Renal cortical epithelial cell (primary cell): ENCODE measurements at places on chromosomes 13 and 19.

- no peak for DNase-seq
These were observed 33.2 kb downstream of the UNC13A start for GRCh38 chr19:17654993-17655392.

DNA sequence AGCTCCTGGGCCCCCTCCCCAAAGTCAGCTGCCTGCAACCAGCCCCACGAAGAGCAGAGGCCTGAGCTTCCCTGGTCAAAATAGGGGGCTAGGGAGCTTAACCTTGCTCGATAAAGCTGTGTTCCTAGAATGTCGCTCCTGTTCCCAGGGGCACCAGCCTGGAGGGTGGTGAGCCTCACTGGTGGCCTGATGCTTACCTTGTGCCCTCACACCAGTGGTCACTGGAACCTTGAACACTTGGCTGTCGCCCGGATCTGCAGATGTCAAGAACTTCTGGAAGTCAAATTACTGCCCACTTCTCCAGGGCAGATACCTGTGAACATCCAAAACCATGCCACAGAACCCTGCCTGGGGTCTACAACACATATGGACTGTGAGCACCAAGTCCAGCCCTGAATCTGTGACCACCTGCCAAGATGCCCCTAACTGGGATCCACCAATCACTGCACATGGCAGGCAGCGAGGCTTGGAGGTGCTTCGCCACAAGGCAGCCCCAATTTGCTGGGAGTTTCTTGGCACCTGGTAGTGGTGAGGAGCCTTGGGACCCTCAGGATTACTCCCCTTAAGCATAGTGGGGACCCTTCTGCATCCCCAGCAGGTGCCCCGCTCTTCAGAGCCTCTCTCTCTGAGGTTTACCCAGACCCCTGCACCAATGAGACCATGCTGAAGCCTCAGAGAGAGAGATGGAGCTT lies 4.7 kb upstream of the CEACAM5 start:
- DNase-seq = no peak

DNA sequence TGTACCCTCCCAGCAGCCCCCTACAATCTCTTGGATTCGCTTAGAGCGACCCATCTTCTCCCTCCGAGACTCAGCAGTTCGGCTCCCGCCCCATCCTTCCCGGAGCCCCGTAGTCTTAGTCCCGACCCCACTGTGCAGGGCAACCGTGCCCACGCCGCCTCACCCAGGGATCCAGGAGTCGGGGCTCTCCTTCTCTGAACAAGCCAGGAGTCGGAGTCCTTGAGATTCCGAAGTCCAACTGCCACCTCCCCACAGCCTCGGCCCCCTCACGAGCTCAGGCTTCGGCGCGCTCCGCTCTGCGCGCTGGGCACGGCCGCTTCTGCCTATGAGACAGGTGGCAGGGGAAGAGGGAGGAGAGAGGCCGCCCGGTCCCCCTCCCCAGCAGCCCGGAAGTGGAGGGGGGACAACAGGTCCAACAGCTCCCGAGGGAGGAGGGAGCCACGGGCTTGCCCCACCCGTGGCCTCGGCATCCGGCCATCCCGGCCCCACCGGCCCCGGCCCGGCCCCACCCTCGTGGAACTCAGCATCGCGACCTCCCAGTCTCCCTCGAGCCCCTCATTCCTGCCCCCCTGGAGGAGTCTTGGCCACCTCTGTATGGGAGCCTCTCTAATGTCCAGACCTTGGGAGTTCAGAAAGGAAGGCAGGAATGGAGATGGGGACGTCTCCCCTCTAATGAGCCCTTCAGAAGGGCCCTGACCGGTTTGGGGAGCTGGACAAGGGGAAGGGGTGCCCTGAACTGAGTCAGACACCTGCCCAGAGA lies at the start of gene PHLDB3:
TSS of gene PHLDB3 (minus strand) at position 321 of the 760 bp plus-strand sequence. CDS start 628 bp downstream, outside the sequence.
- DNase-seq = peak; percentile 2

- DNase-seq = peak; percentile 14
These were observed 49.5 kb downstream of the KDM4B start for GRCh38 chr19:5018224-5019015.

- peak; percentile 27 for DNase-seq
These were observed 64.3 kb downstream of the CACNA1A start for GRCh38 chr19:13441810-13442512.

- peak; percentile 16 for DNase-seq
These were observed 51.5 kb downstream of the SOX21 start for GRCh38 chr13:94660695-94661326.

- no peak for DNase-seq
These were observed 26.3 kb downstream of the DPP9 start for GRCh38 chr19:4697304-4697703.

DNA sequence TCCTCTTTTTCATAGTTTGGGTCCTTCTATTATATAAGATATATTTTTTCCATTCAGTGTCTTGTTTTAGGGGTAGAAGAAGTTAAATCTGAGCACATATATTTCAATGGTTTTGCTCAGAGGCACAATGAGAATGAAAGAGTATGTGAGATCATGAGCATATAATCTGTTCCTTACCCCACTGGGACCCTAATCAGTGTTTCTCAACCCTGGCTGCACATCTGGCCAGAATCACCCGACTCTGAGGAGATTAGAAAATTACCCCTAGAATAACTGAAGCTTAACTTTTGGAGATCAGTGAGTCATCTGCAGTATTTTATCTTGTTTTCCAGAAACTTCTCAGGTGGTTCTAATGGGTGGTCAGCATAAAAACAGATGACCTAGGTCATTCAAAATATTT lies 782 bp downstream of the CYSLTR2 start:
- no peak for DNase-seq

DNA sequence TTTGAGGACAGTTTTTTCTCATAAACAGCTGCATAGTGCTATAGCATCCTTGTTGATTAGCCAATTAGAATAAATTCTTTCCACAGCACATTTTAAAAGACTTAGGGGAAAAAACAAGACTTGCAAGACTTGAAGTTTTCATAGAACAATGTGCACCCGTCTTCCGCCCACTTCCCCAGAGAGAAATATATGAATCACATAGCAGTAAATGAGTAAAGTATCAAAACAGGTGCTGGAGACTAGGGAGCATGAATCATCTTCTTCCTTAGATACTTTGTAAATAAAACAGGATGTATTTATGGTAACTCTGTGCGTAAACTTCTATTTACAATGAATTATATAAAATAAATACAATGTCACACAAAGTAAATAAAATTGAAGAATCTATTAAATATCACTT lies 75.1 kb downstream of the COL4A2 start:
- peak; percentile 96 for DNase-seq

DNA sequence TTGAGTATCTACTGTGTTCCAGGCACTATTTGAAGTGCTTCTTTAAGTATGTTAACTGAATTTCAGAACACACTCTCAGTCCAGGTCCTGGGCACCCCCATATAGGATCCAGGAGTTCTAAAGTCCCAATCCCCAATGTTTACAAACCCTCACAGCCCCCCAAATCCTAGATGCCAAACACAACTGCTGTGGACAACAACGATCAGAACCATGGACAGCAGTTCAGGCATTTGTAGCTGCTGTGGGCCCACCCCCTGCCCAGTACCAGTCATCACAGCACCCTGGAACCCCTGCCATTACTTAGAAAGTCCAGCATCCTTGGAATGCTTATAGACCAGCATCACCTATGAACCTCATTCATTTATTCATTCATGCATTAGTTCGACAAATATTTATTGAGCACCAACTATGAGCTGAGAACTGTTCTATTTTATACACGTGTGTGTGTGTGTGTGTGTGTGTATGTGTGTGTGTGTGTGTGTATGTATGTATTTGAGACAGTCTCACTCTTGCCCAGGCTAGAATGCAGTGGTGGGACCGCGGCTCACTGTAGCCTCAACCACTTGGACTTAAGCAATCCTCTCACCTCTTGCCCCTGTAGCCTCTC lies 19.3 kb upstream of the SDHAF1 start:
- peak; percentile 11 for DNase-seq

- no peak for DNase-seq
These were observed 17.7 kb downstream of the MIER2 start for GRCh38 chr19:326871-327270.

GRCh38 chr19:31519908-31520307 lies 170.7 kb upstream of the TSHZ3 start:
- no peak for DNase-seq

DNA sequence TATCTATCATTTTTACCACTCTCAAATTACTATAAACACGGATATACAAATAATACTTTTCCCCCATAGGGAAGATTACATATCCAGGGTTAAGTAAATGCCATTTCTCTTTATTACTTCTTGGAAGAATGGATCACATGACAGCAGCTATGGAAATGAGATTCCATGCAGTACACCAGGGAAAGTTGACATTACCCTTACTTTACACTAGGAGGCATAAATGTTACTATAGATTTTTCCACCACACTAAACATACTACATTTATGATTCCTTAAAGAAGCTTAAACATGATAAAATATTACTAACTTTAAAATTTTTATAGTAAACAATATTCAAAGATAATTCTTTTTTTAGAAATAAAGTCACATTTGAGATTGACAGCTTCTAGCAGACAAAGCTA lies 611.4 kb downstream of the PCDH9 start:
- peak; percentile 61 for DNase-seq

DNA sequence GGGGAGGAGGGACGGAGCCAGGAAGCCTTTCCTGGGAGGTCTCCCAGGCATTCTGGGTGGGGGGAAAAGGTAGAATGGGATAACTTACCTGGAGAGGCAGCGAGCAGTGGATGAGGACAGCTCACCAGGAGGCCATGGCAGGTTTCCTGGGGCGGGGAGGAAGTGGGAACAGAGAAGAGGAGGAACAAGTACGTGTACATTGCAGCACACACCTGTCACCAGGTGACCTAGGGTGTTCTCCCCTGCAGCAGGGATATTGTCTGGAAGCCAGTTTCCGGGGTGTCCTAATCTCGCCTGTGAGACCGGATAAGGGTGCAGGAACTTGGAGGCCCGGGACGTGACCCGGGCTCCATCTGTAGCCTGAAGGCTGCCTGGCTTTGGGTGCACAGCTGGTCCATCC lies at the start of gene FUT3:
TSS of gene FUT3 (minus strand) at position 148 of the 400 bp plus-strand sequence.
- no peak for DNase-seq

GRCh38 chr13:99265821-99266426 lies 7.7 kb upstream of the GPR18 start:
- peak; percentile 56 for DNase-seq

DNA sequence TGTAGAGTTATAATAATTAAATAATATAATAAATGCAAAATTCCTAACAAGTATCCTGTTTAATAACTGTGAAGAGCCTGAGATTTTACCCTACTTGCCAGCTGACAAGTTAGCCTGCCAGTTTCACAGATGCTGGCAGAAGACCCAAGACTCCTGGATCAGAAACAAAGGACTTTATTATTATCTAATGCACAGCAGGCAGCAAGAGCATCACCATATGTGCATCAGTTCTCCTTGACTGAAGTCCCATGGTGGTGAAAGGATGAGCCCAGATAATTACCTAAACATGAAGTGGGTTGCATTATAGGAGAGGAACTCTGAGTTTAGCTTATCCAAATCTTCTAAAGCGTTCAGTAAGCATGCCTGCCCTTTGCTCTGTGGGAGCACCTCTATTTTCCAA lies 39.1 kb upstream of the MTIF3 start:
- no peak for DNase-seq

DNA sequence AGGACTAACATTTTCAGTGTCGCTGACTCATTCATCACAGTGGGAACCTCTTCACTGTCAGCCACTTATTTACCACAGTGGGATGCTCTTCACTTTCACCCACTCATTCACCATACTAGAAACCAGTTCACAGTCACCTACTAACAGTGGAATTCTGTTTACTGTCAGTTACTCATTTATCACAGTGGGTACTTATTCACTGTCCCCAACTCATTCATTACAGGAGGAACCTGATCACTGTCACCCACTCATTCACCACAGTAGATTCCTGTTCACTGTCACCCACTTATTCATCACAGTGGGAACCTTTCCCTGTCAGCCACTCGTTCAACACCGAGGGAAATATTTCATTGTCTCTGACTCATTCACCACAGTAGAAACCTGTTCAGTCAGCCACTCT lies 10.1 kb upstream of the ZNF85 start:
- no peak for DNase-seq

GRCh38 chr19:34066007-34066643 lies 106.2 kb upstream of the LSM14A start:
- no peak for DNase-seq

GRCh38 chr19:20371911-20372310 lies 193.7 kb downstream of the ZNF737 start:
- DNase-seq = no peak

DNA sequence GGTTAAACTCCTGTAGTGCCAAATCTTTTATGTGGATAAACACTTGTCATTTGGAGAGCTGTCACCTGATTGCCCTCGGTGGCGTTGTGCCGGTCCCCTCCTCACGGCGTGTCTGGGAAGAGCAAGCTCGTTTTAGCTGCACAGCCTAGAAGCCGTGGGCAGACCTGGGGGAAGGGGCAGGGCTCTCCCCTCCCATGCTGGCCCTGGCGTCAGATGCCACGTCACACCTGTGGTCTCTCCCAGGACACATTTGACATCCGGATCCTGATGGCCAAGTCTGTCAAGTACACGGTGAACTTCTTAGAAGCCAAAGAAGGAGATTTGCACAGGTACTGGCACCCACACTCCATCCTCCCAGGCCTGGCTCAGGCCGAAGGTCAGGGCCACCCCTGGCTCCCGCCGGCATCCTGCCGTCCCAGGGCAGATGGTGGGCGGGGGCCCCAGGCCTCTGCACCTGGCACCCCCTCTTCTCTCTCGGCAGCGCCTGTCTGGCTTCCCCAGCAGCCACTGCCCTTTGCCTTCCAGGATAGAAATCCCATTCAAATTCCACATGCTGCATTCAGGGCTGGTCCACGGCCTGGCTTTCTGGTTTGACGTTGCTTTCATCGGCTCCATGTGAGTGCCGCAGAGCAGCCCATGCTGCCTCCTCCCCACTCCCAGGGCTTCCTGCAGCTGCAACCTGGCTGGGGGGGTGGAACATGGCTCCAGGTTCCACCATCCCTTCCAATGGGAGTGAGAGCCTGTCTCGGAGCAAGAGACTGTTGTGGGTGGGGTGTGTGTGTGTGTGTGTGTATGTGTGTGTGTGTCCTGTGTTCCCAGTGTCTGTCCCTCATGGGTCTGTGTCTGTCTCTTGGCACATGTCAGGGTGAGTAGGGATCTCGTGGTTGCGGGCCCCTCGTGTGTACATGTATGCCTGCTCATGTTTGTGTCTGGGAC lies 8.8 kb downstream of the YIPF2 start:
- no peak for DNase-seq

GRCh38 chr19:19405971-19406877 lies 749 bp downstream of the GATAD2A start:
- DNase-seq = peak; percentile 40

DNA sequence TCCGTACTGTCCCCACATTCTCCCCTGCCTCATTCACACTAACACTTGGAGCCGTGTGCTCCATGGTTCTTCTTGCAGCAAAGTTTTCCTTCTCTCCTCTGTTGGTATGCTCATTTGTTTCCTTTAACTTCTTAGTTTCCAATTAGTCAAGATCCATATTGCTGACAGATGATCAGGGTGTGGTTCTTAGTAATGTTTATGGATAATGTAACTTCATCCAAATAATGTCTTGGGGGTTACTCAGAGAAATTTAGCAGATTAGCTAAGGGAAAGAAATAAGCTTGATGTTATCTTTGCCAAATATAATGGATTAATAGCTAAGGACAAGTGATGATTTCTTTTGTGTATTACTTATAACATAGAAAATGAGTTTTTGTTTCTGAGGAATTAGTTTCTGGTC lies 174.4 kb downstream of the NUFIP1 start:
- no peak for DNase-seq

- no peak for DNase-seq
These were observed 2889.6 kb upstream of the PCDH20 start for GRCh38 chr13:64305246-64305645.

GRCh38 chr13:113991191-113991669 lies 17.4 kb upstream of the C13orf46 start:
- DNase-seq = no peak
